CD8-positive, alpha-beta memory T cell (primary cell): ENCODE measurements at places on chromosomes 2 and 18. TPM values are rescaled to one million over a fixed set of nuclear protein-coding genes. Genes with fewer than 3 reads are reported as not detected.

CPLX4 gene
- total RNA-seq: not detected

IL37 gene
- not detected for total RNA-seq

RETREG2 gene
- 76.1 TPM for total RNA-seq

CFAP65 gene
- total RNA-seq: not detected

GRCh38 chr2:45732946-45733345 lies 81.5 kb downstream of the PRKCE start:
- no peak overlapping the region for H3K27ac ChIP-seq
- H3K4me1 ChIP-seq: no peaks in the 10 kb centered on the region
- no peaks in the 10 kb centered on the region for H3K27me3 ChIP-seq
- no peaks in the 10 kb centered on the region for H3K36me3 ChIP-seq
- no peak for DNase-seq

GRCh38 chr18:10715791-10716190 lies 190.0 kb downstream of the NAPG start:
- H3K4me3 ChIP-seq: no peak overlapping the region
- H3K27me3 ChIP-seq: no peaks in the 10 kb centered on the region
- no peaks in the 10 kb centered on the region for H3K36me3 ChIP-seq
- H3K27ac ChIP-seq: no peak overlapping the region
- H3K4me1 ChIP-seq: no peaks in the 10 kb centered on the region

DNA sequence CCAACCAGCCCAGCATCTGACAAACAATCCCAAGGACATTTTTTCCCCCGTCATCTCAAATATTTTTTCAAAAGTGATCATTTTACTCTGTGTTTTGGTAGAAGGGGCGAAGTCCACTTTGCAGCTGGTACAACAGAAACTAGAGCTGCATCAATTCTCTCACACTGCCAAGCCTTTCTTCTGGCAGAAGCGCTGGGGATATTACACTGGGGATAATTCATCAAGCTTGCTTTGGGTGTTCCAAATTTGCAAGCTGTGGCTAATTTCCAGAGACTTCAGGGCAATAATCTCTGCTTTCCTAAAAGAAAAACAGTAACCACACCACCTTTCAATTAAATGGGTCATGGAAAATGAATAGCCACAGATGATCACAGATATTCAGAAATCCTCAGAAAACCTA lies 238.3 kb downstream of the SLC8A1 start:
- no peaks in the 10 kb centered on the region for H3K36me3 ChIP-seq
- H3K27ac ChIP-seq: no peak overlapping the region
- no peak overlapping the region for H3K4me3 ChIP-seq
- no peak for DNase-seq

DNA sequence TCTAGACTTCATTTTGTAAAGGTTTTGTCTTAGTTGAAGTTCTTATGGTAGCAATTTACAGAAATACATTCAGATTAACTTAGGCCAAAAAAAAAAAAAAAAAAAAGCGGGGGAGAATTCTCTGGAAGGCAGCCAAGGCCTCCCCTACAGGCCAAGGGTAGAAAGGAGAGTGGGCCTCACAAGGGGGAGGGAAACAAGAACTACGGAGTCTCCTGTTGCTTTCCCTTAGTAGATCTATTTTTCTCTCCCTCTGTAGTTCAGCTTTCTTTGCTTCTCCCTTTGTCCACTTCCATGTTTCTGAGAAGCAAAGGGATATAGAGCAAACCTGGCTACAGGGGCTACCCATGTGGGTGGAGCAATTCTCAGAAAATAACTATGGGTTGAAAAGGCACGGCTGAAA lies 2.4 kb upstream of the STK11IP start:
- H3K4me1 ChIP-seq: peaks cover 14% of the 10 kb centered on the region
- H3K4me3 ChIP-seq: no peak overlapping the region
- H3K36me3 ChIP-seq: no peaks in the 10 kb centered on the region
- no peak for DNase-seq

- no peaks in the 10 kb centered on the region for H3K4me1 ChIP-seq
- no peak for DNase-seq
- H3K36me3 ChIP-seq: no peaks in the 10 kb centered on the region
These were observed 124.8 kb upstream of the TACR1 start for GRCh38 chr2:75324141-75324540.

DNA sequence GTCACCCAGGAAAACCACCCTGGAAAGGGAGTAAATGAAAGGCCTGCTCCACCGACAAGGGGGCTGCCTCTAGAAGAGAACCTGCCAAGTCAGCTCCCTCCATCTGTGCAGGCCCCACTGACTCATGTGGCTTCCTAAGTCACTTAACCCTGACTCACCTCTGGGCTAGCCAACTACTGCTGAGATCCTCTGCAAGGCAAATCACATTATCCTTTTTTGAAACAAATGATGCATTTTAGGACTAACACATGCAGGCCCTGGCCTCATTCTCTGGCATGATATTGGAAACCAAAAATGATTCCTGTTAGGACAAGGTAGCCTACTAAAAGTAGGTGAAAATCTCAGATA lies 474.6 kb downstream of the EPHA4 start:
- DNase-seq: no peak
- H3K27me3 ChIP-seq: no peaks in the 10 kb centered on the region
- no peak overlapping the region for H3K4me3 ChIP-seq
- H3K36me3 ChIP-seq: no peaks in the 10 kb centered on the region
- H3K27ac ChIP-seq: no peak overlapping the region

- no peaks in the 10 kb centered on the region for H3K36me3 ChIP-seq
- H3K4me3 ChIP-seq: no peak overlapping the region
- no peaks in the 10 kb centered on the region for H3K4me1 ChIP-seq
- H3K27me3 ChIP-seq: no peaks in the 10 kb centered on the region
These were observed 72.2 kb downstream of the MAP2 start for GRCh38 chr2:209495855-209496585.
